Stimulated activated CD4-positive, alpha-beta T cell treated with anti-CD3 and anti-CD28 coated beads, Interleukin-4, amount 100 ng/mL, for 4 hours (primary cell): ENCODE measurements at places on chromosomes 12 and 14.
A peak's percentile ranks its signal among the peaks of the same experiment; 100 is the strongest.

- DNase-seq = no peak
Observed at GRCh38 chr12:13273850-13274249, 77.3 kb downstream of the EMP1 start.

DNA sequence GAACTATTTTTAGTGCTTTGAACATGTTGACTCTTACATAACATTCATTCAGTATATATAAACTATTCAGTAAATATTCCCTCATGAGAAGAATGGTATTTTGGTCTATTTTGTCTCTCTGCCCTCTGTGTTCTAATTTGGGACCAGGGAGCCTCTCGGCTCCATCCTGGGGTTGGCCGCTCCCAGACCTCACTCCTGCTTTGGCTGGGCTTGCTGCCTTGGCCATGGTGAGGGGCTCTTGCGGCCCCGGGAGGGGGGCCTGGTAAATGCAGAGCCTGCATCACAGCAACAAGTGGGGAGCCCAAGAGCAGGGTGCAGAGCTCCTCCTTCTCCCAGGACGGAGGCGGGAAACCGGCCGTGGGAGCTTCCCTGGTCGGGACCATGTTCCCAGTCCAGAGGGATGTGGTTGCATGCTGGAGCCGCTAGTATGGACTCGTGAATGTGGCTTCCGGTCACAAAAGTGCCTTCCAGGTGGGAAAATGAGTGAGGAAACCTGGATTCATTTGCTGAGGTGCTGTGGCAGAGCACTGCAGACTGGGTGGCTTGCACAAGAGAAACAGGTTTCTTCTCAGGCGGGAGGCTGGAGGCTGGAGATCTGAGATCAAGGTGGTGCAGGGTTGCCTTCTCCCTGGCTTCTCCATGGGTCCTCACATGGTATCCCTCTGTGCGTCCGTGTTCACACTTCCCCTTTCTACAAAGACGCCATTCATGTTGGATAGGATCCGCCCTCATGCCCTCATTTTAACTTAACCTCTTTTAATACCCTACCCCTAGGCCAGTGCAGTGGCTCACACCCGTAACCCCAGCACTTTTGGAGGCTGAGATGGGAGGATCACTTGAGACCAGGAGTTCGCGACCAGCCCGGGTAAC is 250.2 kb downstream of the CACNA1C start:
- DNase-seq = no peak

- peak; percentile 71 for DNase-seq
Observed at GRCh38 chr14:50520947-50521815, 11.2 kb downstream of the MAP4K5 start.

GRCh38 chr14:45658917-45659299 is 405.9 kb upstream of the MIS18BP1 start:
- DNase-seq = no peak

GRCh38 chr14:99744199-99744872 is 48.9 kb upstream of the EML1 start:
- no peak for DNase-seq

- no peak for DNase-seq
Observed at GRCh38 chr12:131129839-131130238, 176.1 kb downstream of the ADGRD1 start.
